Suprapubic skin (tissue), 4 donors: ENCODE measurements at places on chromosomes 5 and 9. TPM values are rescaled to one million over a fixed set of nuclear protein-coding genes. Genes with fewer than 3 reads are reported as not detected.
A peak's percentile ranks its signal among the peaks of the same experiment; 100 is the strongest.

- H3K36me3 ChIP-seq: no peaks in the 10 kb centered on the region
- H3K4me3 ChIP-seq: no peak overlapping the region
- H3K27me3 ChIP-seq: no peaks in the 10 kb centered on the region
- H3K4me1 ChIP-seq: no peaks in the 10 kb centered on the region
- no peak for DNase-seq
Observed at GRCh38 chr5:73131711-73132425, 11.5 kb downstream of the TMEM171 start.

- H3K36me3 ChIP-seq: no peaks in the 10 kb centered on the region
- no peaks in the 10 kb centered on the region for H3K27me3 ChIP-seq
- H3K4me3 ChIP-seq: peak overlapping the region; percentile 22
- DNase-seq: no peak
- H3K4me1 ChIP-seq: no peaks in the 10 kb centered on the region
Observed at GRCh38 chr5:166370928-166371690, 1920.3 kb upstream of the WWC1 start.

- no peak for DNase-seq
- H3K4me1 ChIP-seq: no peaks in the 10 kb centered on the region
- H3K27ac ChIP-seq: no peak overlapping the region
- H3K27me3 ChIP-seq: no peaks in the 10 kb centered on the region
Observed at GRCh38 chr5:18553269-18553668, 919.0 kb downstream of the TAF11L14 start.

- no peak for DNase-seq
- H3K27ac ChIP-seq: no peak overlapping the region
- H3K36me3 ChIP-seq: no peaks in the 10 kb centered on the region
- no peaks in the 10 kb centered on the region for H3K27me3 ChIP-seq
- H3K4me1 ChIP-seq: peaks cover 7% of the 10 kb centered on the region
Observed at GRCh38 chr9:77819657-77820056, 171.5 kb upstream of the GNA14 start.

DNA sequence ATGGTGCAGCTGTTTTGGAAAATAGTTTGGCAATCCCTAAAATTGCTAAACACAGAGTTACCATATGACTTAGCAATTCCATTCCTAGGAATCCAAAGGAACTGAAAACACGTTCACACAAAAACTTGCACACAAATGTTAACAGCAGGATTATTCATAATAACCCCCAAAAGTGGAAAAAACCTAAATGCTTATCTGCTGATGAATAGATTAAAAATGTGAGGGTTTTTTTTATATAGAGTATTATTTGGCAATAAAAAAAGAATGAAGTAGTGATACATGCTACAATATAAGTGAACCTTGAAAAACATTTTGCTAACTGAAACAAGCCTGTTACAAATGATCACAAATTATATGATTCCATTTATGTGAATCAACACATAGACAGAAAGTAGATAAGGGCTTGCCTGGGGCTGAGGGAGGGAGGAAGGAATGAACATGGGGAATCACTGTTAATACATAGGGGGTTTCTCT lies 45.1 kb upstream of the TRIO start:
- H3K36me3 ChIP-seq: no peaks in the 10 kb centered on the region
- no peak overlapping the region for H3K4me3 ChIP-seq
- H3K4me1 ChIP-seq: no peaks in the 10 kb centered on the region
- H3K27me3 ChIP-seq: peaks cover 11% of the 10 kb centered on the region
- no peak for DNase-seq

Gene SEMA6A
- total RNA-seq: 11.6 TPM

Gene ACTBL2
- total RNA-seq: 1.0 TPM

Gene NRG2
- 5.0 TPM for total RNA-seq
